ENCODE measurements at places on chromosomes 13 and 19.
A peak's percentile ranks its signal among the peaks of the same experiment; 100 is the strongest.

DNA sequence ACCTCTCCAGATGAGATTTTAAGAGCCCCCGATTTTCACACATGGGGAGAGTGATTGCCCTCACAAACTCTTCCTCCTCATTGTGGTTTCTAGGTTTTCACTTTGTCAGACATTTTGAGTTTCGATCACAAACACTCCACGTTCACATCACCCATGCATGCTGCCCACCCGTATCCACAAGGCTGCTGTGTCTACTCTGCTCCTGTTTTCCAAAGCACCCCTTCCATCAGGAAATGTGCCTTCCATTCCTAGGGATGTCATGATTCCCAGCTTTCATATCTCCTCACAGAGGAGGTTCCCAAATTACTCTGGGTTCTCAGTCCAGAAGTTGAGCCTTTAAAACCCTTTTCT lies 45.8 kb upstream of the CEACAM21 start:
- no peak for DNase-seq

- DNase-seq = no peak
Measured at GRCh38 chr13:31116224-31116623, 45.5 kb downstream of the HSPH1 start.

GRCh38 chr19:51808333-51808986 lies 13.5 kb downstream of the FPR3 start:
- DNase-seq = no peak

GRCh38 chr13:60645676-60646075 lies 248.7 kb downstream of the TDRD3 start:
- no peak for DNase-seq

GRCh38 chr19:32401992-32402391 lies 3.6 kb upstream of the DPY19L3 start:
- DNase-seq = no peak

- peak; percentile 26 for DNase-seq
Measured at GRCh38 chr13:73767747-73768315, 366.4 kb downstream of the KLF12 start.

DNA sequence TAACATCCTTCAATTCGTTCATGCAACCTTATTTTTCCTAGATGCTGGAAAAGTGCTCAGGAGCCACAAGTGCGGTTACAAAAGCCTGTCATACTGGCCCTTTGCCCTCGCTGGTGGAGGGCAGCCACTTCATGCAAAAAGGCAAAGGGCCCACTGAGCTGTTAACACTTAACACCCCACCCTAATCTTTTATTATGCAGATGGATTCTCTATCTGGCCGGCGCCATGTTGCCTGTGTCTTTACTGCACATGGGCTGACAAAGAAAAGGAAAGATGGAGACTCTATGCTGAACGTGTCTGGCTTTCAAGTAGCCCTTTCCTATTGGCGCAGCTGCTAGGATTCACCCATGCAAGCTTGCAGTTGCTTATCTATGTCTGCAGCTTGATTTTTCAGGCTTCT lies 10.8 kb downstream of the OR7D2 start:
- no peak for DNase-seq

DNA sequence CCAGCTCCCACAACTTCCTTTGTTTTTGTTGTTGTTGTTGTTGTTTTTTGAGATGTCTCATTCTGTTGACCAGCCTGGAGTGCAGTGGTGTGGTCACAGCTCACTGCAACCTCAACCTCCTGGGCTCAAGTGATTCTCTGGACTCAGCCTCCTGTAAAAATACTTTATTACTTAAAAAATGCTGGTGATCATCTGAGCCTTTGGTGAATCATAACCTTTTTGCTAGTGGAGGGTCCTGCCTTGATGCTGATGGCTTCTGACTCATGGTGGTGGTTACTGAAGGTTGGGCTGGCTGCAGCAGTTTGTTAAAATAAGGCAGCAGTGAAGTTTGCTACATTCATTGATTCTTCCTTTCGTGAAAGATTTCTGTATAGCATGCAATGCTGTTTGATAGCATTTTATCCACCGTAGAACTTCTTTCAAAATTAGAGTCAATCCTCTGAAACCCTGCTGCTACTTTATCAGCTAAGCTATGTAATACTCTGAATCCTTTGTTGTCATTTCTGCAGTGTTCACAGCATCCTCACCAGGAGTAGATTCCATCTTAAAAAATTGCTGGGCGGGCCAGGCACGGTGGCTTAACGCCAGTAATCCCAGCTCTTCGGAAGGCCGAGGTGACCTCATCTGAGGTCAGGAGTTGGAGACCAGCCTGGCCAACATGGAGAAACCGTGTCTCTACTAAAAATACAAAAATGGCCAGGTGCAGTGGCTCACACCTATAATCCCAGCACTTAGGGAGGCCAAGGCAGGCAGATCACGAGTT lies 18.0 kb downstream of the ARHGAP35 start:
- no peak for DNase-seq

DNA sequence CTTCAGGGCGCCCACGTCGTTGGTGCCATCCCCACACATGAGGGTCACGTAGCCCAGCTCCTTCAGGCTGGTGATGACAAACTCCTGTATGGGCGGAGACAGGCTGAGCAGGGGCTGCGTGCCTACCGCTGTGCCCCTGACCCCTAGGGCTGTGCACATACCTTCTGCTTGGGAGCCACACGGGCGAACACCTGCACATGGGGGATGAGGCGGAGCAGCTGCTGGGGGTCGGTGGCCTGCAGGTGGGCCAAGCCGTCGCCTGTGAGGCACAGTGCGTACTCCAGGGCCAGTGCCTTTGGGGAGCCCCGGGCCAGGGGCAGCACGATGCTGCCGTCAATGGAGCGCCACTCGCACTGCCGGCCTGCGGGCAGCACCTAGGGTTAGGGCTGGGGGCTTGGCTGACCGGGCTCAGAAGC lies 6.1 kb upstream of the GMIP start:
- DNase-seq = no peak

- DNase-seq = no peak
Measured at GRCh38 chr13:21031594-21032275, 29.7 kb downstream of the LATS2 start.

DNA sequence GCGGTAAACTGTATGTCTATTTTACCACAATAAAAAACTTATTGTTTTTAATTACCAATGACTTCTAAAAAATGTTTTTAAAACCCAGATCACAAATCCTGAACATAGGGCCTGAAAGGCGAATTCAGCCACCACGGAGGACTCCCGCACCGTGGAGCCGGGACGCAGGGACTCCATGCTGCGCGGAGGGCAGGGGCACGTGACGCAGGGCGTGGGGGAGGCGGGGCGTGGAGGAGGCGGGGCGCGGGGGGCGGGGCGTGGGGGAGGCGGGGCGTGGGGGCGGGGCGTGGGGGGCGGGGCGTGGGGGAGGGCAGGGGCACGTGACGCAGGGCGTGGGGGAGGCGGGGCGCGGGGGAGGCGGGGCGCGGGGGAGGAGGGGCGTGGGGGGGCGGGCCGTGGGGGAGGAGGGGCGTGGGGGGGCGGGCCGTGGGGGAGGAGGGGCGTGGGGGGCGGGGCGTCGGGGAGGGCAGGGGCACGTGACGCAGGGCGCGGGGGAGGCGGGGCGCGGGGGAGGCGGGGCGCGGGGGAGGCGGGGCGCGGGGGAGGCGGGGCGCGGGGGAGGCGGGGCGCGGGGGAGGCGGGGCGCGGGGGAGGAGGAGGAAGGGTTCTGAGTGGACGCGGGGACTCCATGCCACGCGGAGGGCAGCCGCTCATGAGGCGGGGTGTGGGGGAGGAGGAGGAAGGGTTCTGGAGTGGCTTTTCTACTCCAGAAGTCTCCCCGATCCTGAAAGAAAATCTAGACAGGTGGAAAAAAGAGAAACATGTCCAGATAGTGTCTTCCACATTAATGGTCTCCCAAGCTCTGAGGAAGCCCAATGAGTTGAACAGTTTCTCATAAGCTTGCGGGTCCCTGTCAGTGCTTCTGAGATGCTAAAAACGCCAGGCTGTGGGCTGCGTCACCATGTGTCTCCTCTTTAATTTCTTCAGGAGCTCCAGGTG lies 4.4 kb upstream of the PROZ start:
- peak; percentile 66 for DNase-seq

GRCh38 chr13:42039457-42039945 lies 8.9 kb upstream of the DGKH start:
- no peak for DNase-seq

DNA sequence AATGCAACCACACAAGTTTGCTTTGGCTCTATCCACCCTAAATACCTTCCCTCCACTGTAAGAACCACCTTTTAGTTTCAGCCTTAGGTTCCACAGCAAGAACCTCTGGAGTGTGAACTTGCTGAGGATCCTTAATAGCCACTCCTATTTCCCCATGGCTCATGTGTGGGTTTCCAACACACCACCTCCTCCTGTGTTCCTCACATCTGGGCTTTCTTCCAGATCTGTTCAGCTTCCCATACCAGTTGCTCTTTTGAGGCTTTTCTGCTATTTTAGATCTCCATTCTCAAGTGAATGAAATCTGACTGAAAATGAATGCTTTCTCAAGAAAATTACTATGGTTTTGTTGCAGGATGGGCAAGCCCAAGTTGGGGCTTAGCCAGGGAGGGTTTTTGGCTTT lies 104.8 kb upstream of the MIR17HG start:
- DNase-seq = no peak

GRCh38 chr19:4010808-4011110 lies 3.2 kb downstream of the PIAS4 start:
- no peak for DNase-seq

DNA sequence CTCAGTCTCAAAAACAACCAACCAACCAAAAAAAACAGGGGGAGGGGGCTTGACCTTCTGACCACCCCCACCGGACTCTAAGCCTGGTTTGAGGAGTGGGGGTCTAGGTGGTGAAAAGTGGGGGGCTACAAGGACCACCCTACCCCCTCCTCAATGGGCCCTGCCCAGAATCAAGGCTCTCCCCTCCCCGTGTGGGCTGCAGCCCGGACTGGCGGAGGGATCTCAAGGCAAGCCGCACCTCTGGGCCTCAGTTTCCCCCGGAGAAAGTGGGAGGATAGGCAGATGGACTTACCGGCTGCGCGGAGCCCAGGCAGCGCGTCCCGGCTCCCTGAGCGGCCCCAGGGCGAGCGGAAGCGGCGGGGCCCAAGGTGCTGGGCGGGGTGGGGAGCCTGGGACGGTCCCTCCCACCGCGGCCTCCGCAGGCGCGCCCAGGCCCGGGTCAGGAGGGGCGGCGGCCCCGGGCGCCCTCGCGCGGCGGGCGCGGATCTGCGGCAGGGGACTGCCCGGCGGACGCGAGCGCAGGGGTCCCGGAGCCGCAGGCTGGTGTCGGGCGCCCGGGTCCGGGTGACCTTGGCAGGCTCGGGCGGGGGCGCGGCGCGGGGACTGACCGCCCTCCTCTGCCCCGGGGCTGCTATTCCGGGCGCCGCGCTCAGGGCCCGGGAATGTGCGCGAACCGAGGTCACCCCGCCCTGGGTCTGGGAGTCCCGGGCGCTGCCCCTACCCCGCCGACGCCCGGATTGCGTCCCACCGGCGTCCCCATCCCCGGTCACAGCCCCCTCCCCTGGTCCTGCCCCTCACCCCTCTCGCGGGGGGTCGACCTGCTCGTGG lies at the start of gene ADAMTSL5:
Gene ADAMTSL5, minus strand, starts transcription at position 349 of the 828 bp plus-strand sequence. CDS start 2,076 bp downstream, outside the sequence.
- peak; percentile 43 for DNase-seq

- DNase-seq = no peak
Measured at GRCh38 chr19:49333418-49333805, 1.8 kb upstream of the CD37 start.

GRCh38 chr13:43061496-43062280 lies 38.3 kb downstream of the DNAJC15 start:
- no peak for DNase-seq

- DNase-seq = no peak
Measured at GRCh38 chr13:98309569-98310335, 132.7 kb upstream of the RNF113B start.
